EH (cell line): ENCODE measurements at places on chromosomes 6 and 20.

DNA sequence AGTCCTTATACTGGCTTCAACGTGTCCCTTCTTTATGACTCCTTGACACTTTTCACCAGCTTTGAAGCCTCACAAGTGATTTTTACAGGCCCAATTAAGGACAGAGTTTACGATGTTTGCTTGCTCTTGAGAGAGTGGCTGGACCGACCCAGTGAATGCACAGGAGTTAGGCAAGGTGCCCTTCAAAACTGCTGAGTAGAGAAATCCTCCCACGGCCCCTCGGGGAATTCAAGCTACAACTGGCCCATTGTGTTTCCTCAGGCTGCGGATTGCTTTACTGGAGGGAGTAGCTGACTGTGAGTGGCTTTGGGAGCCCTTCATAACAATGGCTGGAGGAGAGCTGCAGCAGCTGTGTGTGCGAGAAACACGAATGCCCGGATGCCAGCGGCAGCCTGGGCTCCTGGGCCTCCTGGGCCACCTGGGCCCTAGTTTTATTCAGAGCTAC lies 50.0 kb downstream of the SGK1 start:
- DNase-seq: no peak

GRCh38 chr6:124149646-124150045 lies 346.0 kb downstream of the NKAIN2 start:
- no peak for DNase-seq

GRCh38 chr20:34820805-34821578 lies 4.5 kb downstream of the NCOA6 start:
- DNase-seq: no peak

DNA sequence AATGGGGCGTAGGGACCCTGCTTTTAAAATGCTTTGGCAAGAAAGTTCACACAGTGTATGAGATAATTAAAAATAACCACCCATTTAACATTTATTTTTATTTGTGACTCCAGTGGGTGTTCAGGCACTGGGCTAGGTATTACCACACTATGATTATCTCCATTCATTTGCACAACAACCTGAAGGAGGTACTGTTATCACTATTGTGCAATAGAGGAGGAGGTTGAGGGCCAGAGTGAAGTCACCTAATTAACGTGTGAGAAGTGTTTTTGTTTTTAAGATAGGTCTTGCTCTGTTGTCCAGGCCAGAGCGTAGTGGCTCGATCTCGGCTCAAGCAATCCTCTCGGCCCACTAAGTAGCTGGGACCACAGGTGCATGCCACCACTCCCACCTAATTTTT lies 29.2 kb downstream of the MAK start:
- no peak for DNase-seq

DNA sequence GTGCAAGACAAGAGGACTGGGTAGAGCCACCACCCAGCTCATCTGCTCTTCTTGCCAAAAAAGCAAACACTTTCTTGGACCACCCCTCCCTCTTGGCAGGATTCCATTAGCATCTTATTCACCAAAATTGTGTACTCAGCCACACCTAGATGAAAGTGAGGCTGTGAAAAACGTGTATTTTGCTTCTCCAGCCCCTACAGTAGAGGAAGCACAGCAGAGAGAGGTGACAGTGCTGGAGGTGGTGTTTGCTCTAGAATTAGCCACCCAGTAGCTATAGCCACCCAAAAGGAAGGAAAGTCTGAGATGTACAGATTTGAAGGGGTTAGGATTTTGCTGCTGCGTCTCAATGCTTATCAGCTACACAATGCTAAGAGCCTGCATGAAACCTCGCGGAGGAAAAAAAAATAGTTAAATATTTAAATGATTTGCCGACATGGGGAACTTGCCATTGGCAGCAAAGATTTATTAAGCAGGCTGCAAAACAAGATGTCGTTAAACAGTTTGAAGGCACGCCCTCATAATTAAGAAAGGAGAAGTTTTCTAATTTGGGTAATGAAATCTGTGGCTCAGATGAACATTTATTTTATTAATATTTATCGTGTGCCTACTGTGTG lies 287.3 kb downstream of the ZNF217 start:
- DNase-seq: no peak

DNA sequence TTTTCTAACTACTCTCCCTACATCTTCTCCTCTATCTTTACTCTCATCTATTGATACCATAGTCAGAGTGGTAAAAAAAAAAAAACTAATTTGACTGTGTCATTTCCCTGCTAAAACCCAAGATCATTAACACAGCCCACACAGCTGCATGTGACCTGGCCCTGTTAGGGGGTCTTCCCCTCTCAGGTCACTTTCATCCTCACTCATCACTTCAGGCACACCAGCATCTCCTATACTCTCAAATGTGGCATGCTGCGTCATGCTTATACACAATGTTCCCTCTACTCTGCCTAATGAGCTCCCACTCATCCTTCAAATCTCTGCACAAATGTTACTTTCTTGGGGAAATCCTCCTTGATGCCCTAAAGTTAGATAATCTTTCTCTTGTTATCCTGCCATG lies 86.8 kb downstream of the CDK19 start:
- DNase-seq: no peak

GRCh38 chr20:24698706-24699206 lies 229.3 kb downstream of the SYNDIG1 start:
- DNase-seq: no peak

GRCh38 chr6:167758309-167759023 lies 68.2 kb upstream of the AFDN start:
- no peak for DNase-seq

DNA sequence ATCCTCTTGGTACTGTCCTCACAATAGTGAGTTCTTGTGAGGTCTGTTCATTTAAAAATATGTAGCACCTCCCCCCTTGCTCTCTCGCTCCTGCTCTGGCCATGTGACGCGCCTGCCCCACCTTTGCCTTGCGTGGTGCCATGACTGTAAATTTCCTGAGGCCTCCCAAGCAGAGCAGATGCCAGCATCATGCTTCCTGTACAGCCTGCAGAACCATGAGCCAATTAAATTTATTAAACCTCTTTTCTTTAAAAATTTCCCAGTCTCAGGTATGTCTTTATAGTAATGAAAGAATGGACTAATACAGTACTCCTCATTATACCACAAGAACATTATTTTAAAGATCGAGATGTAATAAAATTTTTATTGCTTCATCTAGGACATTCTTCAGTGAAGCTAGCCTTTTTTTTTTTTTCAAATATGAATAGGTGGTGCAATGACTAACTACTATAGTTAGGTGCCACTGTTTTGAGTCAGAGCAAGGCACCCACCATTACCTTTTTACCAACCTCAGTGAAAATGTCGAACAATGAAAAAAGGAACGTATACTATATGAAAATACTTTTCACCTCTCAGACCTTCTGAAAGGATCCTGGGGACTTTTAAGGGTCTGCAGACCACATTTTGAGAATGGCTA lies 191.1 kb upstream of the SGK1 start:
- no peak for DNase-seq

- peak; percentile 60 for DNase-seq
Measured at GRCh38 chr6:166007349-166008263, 160.0 kb downstream of the TBXT start.

DNA sequence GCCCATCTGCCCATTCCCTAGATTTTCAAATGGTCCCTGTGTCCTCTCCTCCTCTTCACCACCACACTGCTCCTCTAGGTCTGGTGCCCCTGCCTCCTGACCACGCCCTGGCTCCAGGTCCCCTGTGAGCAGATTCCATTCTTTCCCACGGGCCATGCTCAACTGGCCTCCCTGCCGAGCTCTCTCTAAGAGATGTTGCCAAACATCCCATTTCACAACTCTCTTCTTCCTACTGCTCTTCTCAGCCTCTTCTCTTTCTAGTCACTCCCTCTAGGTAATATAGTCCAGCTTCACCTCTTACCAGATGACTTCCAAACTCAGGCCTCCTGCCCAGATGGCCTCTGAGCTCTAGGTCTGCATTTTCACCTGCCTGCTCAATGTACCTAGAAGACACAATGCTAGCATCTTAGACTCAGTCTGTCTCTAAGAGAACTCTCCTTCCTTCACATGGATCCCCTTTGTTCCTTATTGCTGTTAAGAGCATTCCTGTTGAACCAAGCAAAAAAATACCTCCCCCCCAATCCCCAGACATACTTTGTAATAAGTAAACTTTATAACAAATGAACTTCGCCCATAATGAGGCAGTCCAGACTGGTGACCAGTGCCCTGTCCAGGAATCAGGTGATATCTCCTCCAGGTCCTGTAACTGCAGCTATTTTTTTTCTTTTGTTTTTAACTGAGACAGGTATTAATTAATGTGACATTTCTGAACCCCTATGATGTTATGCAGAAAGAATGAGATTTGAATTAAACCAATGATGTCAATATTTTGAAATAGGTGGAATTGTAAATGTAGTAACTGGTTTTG lies 79.0 kb downstream of the LYRM4 start:
- peak; percentile 30 for DNase-seq

GRCh38 chr6:158080849-158081656 lies 87.0 kb downstream of the SERAC1 start:
- DNase-seq: no peak

- no peak for DNase-seq
Measured at GRCh38 chr6:389622-390021, 1.9 kb upstream of the IRF4 start.

DNA sequence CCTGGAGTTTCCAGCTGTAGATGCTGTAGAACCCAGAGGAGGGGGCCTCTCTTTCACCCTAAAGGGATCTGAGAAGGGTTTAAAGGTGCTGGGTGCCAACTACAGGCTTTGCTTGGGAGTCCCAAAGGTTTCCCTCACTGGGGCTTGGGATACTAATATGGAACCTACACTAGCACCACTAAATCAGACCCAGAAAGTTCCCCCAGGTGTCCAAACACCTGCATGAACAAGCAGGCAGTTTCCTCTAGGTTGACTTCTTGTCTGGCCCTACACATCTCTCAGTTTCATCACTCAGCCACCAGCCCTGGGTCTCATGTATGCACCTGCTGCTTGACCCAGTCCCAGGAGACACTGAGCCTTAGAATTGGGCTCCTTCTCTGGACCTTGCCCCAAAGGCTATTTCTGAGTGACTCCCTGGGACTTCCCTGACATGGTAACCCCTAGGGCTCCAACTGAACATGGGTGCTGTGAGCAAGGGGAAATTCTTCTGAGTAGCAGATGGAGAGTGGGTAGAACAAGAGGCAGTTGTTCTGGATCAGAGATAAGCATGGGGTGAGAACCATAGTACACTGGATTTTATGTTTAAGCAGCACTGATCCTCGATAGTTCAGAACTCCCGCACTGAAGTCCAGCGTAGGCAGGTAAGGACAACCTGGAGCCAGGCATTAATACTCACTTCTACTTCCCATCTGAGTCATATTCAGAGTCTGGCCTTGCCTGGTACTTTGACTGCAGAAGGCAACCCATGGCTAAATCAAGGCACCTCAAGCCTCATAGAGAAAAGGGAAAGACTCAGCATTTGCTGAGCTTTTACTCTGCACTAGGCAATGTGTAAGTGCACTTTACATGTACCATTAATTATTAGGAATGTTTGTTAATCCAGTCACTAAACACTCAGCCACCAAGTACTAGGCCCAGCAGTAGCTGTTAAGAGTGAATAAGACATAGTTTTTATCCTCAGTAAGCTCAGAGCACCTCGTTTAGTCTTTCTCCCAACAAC lies 16.8 kb downstream of the BCL2L1 start:
- DNase-seq: no peak

- DNase-seq: no peak
Measured at GRCh38 chr6:150043501-150044412, 18.4 kb upstream of the RAET1L start.

- peak; percentile 59 for DNase-seq
Measured at GRCh38 chr6:106512048-106512967, 117.0 kb downstream of the RTN4IP1 start.

GRCh38 chr20:48703511-48704219 lies 124.1 kb downstream of the PREX1 start:
- no peak for DNase-seq

DNA sequence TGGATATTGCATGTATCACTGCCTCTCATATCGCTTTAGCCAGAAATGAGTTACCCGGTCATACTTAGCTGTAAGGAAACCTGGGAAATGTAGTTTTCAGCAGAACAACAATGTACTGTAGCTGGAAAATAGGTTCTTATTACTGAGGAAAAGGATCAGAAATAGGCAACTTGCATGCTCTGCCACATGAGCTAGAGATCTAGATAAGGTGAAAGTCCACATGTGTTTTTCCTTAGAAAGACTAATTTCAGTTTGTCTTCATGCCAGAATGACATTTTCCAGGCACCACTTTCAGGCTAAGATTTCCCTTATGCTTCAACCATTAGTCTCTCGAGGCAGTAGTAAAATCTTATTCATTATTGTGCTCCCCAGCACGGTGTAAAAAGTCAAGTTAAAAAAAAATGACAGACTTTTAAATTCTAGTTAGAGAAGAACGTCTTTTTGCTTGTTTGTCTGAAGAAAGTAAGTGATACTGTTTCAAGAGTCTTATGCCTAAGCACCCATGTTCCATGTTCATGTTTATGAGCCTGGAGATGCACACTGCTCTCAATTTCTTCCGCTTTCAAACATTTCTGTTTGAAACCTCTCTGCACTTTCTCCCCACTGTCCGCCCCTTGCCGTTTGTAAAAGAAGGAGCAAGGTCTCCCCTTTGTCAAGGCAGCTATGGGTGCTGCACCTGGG lies 67.6 kb downstream of the ZNF831 start:
- DNase-seq: no peak

DNA sequence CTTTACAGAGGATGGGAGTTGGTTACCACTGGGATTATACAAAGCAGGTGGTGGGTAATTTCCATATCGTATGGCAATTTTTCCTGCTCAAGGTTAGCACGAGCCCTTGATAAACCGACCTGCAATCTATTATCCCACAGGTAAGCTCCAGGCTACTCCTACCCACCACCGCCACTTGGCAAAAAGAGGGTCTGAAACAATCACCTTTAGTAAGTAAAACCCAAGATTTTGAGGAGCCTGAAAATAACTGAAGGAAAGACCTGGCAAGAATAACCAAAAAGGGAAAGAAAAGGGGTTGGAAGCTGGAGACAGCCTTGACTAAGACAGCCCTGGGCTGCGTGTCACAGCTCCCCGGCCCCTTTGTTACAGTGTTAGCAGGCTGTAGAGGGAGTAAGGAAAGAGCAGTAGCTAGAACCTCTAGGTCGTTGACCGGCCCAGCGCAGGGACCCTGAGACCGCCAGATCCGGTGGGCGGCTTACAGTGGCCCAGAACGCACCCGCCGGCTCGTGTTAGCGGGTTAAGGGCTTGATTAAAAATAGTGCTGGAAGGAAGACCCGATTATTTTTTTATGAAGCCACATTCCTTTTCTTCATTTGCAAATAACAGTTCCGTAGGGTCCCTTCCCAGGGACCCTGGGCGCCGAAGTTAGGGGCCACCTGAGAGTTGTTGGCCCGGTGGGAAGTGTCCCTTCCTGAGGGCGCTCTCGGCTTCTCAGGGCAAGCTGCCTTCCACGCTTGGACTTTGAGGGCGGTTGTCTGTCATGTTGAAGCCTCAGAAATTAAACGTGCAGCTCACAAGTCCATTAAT lies 30.5 kb downstream of the TFAP2B start:
- DNase-seq: no peak

- peak; percentile 63 for DNase-seq
Measured at GRCh38 chr20:35129647-35130069, 17.5 kb downstream of the EDEM2 start.

DNA sequence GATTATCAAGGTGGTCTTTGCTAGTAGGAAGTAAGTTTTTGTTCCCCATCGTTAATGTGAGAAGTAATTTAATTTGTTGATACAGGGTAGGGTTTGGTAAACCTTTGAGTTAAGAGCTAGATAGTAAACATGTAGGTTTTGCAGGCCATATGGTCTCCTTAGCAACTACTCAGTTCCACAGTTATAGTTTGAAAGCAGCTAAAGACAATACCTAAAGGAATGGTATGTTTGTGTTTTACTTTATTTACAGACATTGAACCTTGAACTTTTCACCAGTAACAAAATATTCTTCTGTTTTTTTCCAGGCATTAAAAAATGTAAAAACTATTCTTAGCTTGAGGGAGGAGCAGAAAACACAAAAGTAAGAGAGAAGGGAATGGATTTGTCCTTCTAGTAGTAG lies 1.7 kb downstream of the CAP2 start:
- no peak for DNase-seq
